ENCODE measurements at places on chromosomes 4 and X. TPM values are rescaled to one million over a fixed set of nuclear protein-coding genes. Genes with fewer than 3 reads are reported as not detected.

AMOT gene
- 507 TPM for total RNA-seq

- no peak overlapping the region for H3K4me3 ChIP-seq
- H3K4me1 ChIP-seq = peaks cover 14% of the 10 kb centered on the region
- DNase-seq = no peak
- no peaks in the 10 kb centered on the region for H3K27me3 ChIP-seq
- H3K36me3 ChIP-seq = no peaks in the 10 kb centered on the region
These were observed 1250.4 kb downstream of the PCDH18 start for GRCh38 chr4:136281889-136282288.

DNA sequence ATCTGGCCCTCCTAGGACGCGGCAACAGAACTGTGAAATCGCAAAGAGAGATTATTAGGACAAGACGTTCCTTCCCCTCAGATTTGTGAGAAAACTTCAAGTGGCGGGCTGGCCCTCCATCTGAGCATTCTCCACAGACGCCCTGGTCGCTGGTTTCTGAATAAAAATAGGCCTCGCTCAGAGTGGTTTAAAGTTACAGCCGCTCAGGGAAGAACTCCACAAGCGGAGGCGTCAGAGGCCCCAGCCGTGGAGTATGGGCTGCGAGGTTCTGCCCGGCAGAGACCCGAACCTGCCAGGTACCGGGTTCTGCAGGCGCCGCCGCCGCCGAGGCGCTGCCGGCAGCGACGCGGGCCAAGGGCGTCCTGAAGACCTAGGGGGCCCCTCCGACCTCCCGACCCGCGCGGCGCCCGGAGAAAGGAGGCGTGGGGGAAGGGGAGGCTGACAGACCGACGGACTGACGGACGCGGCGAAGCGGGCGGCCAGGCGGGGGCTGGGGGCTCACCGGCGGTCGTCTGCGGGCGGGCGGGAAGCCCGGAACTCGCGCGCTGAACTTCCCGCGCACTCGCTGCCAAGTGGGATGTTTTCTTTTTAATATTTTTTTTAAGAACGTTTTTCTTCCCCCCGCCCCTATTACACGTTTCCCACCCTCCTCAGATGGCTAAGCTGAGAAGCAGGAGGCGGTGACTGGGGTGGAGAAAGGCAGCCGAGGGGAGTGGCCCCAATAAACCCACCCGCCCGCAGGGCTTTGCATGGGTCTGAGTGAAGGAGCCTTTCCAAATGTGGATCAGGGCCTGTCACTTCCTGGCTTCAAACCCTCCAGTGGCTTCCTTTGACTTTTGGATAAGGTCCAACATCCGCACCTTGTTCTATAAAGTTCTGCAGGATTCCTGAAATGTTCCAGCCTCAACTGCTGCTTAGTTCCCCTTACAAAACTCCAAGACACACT is at the start of gene PABPC4L:
TSS of gene PABPC4L (minus strand) at position 574 of the 946 bp plus-strand sequence. CDS start 770 bp downstream, outside the sequence.
- peak; percentile 71 for DNase-seq
- peaks cover 3% of the 10 kb centered on the region for H3K27me3 ChIP-seq
- H3K4me3 ChIP-seq = peak within 1 kb of the TSS; percentile 88
- H3K36me3 ChIP-seq = no peaks in the 10 kb centered on the region
- H3K27ac ChIP-seq = peak within 1 kb of the TSS; percentile 55

DNA sequence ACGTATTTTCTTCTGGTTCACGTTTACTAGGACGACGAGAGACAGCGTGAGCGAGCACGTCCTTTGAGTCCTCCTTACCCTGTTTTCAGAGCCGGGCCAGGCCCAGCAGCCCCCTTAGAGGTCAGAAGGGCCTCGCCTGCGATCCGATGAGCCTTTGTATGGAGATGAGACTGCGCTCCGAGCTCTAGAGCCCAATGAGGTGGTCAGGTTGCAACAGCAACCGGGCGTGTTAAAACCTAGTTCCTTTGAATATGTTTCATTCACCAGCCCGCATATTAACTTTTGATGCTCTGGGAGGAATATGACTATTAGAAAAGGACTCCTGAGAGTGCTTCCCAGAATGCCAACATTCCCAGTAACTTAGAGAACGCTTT is 55.6 kb upstream of the TADA2B start:
- no peak for DNase-seq
- H3K27ac ChIP-seq = peak overlapping the region; percentile 96
- H3K4me1 ChIP-seq = peaks cover 52% of the 10 kb centered on the region
- no peaks in the 10 kb centered on the region for H3K27me3 ChIP-seq

NAA11 gene
- not detected for total RNA-seq

TMEM131L gene
- total RNA-seq = 5.4 TPM

- H3K27ac ChIP-seq = no peak overlapping the region
- no peak for DNase-seq
- peaks cover 29% of the 10 kb centered on the region for H3K27me3 ChIP-seq
These were observed 6.3 kb downstream of the GABRA4 start for GRCh38 chr4:46986922-46987638.

CLCN3 gene
- total RNA-seq = 45.9 TPM

MGAT4D gene
- not detected for total RNA-seq
